OCI-LY7 (cell line): ENCODE measurements at places on chromosomes 4 and X.

DNA sequence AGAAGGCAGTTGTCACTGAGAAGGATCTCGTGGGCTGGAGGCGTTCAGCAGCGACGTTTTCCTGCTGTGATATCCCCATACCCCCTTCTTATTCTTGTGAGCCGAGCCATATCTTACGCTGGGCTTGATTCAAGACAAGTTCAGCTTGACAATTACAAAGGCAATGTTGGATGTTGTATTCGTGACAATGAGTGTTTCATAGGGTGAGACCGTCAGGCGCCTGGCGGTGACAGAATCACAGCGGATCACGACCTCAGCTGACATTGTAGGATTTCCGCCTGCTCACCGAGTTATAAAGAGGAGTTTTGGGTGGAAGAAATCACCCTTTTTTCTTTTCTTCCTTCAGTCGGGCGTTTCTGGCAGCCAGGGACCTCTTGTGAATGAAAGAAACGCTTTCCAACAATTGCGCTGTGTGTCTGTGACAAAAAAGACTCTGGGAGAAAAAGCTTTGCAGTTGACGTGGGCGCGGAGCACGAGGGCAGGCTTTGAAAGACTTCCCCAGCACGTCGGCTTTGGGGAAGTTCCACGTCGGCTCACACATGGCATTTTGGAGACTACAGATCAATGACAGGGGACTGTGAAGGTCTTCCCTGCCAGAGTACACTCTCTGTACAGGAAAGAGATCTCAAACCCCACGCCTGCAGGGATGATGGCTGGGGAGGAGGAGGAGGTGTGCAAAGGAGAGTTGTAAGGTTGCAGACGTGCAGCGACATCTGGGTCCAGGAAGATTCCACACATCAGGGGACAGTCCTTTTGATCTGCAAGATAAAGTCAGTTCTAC, 135.4 kb downstream of the CRLF2 start:
- DNase-seq: no peak

GRCh38 chr4:119125931-119126330, 9.7 kb upstream of the MYOZ2 start:
- no peak for DNase-seq

DNA sequence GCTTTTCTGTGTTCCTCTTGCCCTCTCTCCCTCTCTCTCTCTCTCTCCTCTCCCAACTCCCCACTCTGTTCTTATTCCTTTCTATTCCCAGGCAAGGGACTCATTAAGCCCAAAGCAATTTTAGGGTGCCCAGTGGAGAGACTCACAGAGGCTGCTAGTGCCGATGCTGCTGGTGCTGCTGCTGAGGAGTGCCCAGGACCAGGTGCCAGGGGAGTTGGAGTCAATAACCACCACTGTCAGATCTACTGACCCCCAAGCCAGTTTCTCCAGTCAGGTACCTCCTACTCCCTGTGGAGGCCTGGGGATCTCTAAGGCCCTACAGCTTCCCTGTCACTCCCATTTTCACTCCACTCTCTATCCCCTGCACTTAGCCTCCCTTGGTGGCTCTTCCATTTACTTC, 54.2 kb upstream of the LAS1L start:
- DNase-seq: no peak

DNA sequence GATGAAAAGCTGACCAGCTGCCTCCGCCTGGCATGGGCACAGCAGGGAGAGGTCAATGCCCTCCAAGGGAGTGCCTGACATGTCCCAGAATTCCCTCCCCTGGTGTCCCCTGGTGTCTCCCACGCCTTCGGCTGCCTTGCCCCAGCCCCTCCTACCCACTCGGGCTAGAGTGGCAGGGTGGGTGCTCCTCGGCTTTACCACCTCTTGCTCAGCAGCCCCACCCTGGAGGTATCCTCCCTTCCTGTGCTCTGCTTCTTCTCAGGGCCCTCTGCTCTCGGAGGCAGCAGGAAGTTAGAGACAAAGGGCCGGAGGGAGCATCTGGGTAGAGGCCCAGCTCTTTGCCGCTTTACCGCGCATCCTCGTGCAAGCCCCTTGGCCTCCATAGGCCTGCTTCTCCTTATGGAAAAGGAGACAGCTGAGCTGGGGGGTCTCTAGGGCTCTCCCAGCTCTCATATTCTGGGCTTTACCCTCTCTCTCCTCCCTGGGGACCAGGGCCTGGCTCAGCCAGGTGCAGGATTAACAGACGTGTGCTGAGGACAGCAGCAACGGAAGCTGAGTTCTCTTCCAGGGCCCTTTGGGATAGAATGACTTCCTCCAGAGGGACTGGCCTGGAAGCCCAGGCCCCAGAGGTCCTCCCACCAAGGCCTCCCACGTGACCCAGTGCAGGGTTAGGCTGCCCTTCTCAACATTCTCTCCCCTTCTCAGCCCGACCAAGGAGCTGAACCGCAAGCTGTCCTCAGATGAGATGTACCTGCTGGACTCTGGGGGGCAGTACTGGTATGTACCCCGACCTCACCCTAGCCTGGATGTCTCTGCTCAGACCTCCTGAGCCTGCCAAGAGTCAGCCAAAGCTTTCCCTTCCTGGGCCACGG, 17.2 kb downstream of the XPNPEP2 start:
- DNase-seq: peak; percentile 66

GRCh38 chr4:8387615-8388527, 52.7 kb downstream of the ACOX3 start:
- DNase-seq: no peak

GRCh38 chr4:146247356-146247755, 33.0 kb downstream of the REELD1 start:
- no peak for DNase-seq

- DNase-seq: no peak
Measured at GRCh38 chr4:22170353-22170752, 221.8 kb upstream of the KCNIP4 start.
